IMR-90 (cell line): ENCODE measurements at places on chromosomes 13 and 19. TPM values are rescaled to one million over a fixed set of nuclear protein-coding genes. Genes with fewer than 3 reads are reported as not detected.

Gene FARP1
- total RNA-seq, result 48.3 and 57.0 TPM in 2 replicates

Gene OVOL3
- total RNA-seq, result not detected in 2 replicates

Gene PRR36
- total RNA-seq, result not detected in 2 replicates

Gene SYT5
- total RNA-seq, result under 0.01 TPM in 2 replicates

Gene TSKS
- total RNA-seq, result not detected in 2 replicates

Gene PROZ
- not detected in 2 replicates for total RNA-seq

Gene ZNF99
- not detected in 2 replicates for total RNA-seq

Gene ZNF784
- 2.5 TPM in 2 replicates for total RNA-seq

Gene CCDC70
- total RNA-seq, result not detected in 2 replicates

Gene RPS16
- total RNA-seq, result 320 and 410 TPM in 2 replicates

Gene FGF21
- total RNA-seq, result not detected in 2 replicates

Gene SOX1
- total RNA-seq, result not detected in 2 replicates

Gene JAK3
- total RNA-seq, result 0.28 and 0.36 TPM in 2 replicates

Gene FKBP8
- 134 and 153 TPM in 2 replicates for total RNA-seq

Gene ZNF180
- total RNA-seq, result 9.7 and 26.3 TPM in 2 replicates

Gene CNN2
- total RNA-seq, result 270 and 272 TPM in 2 replicates

Gene BEST2
- not detected in 2 replicates for total RNA-seq

Gene PRSS57
- not detected in 2 replicates for total RNA-seq

Gene LSM7
- total RNA-seq, result 145 and 200 TPM in 2 replicates
